GM10248 (cell line): ENCODE measurements at places on chromosomes 12 and 14.

- DNase-seq = no peak
Observed at GRCh38 chr12:54590978-54591591, 2.6 kb upstream of the PPP1R1A start.

DNA sequence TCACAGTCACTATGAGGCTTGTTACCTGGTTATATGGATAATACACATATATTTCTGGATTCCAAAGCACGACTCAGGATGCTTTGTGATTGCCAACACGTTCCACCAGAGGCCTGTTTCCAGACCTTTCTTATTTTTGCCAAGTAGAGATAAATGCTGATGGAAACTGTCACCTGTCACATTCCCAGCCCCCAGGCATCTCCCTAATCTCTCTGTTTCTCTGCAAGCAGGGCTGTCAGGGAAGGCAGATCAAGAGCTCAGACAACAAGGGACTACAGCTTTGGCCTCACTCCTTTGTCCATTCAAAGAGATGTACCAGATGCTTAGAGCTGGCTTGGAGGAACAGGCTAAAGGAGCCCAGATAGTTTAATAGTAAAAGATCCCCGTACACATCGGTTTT is 21.8 kb upstream of the DDHD1 start:
- DNase-seq = no peak

DNA sequence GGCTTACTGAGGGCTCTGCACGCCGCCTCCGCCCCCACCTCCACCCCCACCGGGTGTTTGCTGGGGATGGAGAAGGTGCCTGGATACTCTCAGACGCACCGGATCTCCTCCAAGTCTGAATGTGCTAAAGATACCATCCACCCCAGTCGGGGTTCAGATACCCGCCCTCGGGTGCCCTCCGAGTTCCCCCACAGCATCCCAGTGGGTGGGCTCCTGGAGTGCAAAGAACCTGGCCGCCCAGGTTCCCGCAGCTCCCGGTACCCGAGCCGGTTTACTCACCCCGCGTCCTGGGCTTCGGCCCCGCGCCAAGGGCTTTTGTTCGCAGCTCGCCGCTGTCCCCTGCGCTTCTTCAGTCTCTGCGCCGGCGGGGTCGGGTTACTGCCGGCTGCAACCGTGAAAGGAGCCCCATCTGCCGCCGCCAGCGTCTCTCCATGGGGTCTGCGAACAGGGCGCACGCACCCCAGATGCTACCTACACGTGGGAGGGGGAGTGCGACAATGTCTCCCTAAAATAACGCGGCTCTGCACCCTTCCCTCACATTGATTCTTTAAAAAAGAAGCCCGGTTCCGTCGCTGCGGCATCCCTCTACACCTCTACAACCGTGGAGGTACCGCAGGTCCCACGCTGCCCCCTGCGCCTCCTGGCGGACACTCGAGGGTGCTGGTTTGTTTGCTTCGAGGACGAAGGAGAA is at the start of gene CCDC177:
TSS of gene CCDC177 (minus strand) at position 609 of the 691 bp plus-strand sequence. CDS start 1,249 bp downstream, outside the sequence.
- peak; percentile 83 for DNase-seq

- no peak for DNase-seq
Observed at GRCh38 chr12:6529291-6529737, 5.0 kb upstream of the GAPDH start.

- no peak for DNase-seq
Observed at GRCh38 chr12:100942984-100943749, 148.6 kb downstream of the ANO4 start.

DNA sequence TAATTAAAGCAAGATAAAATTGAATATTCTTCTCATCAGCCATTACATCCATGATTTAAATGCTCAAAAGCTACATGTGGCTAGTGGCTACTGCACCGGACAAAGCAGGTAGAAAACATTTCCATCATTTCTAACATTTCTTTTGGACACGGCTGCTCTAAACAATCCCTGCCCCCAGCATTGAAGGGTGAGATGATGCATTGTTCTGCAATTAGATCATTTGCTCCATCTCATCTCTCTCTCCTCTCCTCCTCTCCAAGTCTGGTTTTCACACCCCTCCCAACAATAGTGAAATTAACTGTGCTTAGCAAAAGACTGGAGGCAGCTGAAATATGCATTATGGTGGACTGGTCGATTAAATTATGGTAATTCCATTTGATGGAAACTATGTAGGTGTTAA is 288.5 kb downstream of the KSR2 start:
- no peak for DNase-seq

DNA sequence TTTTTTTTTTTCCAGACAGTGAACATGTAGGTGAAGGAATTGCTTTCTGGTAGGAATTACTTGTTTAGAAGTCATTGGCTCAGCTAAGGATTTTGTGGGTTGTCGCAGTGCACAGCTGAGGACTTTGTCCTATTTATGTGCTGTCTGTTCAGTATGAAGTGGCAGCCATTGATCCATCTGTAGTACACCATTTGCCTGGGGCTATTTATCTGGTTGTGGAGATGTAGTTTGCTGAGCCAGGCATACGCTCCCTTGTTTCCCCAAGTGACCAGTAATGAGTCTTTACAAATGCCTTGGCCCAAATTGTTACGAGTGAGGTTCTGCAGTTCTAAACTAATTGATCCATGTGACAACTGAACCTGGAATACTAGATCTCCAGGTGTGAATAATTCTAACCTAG is 140.1 kb downstream of the NRXN3 start:
- DNase-seq = no peak

DNA sequence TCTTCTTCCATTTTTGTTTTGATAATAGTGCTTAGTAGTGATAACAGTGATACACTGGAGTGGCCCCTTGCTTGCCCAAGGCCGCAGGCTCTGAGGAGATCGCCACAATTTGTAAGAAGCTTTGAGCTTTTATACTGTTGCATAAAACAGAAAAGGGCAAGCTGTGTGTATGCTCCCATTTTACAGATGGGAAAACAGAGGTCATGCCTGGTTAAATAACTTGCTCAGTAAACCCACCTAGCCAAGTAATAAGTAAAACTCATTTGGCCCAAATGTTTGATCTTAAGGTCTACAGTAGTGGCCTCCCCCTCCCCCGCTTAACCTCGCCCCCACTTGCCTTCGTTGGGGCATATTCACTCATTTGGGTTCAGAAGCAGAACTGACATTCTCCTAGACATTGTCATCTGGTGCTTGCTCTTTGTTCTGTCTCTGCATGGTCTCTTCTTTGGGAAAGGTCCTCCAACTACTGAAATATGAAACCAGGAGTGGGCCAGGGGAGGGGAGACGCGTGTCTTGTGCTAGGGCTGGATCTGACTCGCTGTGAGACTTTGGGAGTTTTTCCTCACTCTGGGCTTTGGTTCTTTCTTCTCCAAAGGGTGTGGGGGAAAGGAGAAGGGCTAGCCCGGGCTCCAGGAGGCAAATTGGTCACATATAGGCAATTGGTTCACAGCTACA is 88.1 kb downstream of the PAPOLA start:
- DNase-seq = no peak

DNA sequence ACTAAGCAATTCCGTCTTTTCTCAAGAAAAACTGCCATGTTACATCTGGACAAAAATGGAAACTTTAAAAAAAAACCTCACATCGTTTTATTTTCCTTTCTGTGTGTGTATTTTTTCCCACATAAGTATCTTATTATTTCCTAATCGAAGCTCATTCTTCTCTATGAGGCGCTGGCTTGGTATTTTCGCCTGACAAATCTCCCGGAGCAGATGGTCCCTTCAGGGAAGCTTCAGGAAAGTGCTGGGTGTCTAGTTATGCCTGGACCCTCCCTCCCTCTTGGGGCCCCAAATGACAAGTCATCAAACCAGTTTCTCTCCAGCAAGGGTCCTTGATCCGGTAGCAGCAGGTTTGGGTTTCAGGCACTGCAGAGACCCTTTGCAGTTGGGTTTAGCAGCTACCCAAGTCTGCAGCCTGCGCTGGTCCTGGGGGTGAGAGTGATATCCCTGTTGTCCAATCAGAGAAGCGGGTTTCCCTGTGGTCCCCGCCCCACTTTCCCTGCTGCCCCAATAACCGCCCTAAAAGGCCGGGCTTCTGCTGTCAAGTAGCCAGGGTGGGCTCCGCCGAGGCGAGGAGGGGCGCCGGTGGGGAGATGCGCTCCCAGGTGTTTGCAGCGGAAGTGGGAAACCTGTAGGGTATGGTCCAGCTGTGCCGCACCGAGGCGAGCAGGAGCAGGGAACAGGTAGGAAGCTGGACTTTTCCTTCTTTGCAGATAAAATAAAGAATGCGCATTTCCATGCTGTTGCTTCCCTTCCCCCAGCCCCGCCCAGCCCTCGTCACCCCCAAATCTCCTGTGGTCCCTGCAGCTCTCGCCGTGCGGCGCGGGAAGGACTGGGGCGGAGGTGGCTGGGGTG is at the start of gene CNTN1:
TSS of gene CNTN1 (plus strand) at position 527 of the 852 bp plus-strand sequence.
- peak; percentile 59 for DNase-seq

GRCh38 chr12:118342090-118342489 is 30.6 kb downstream of the TAOK3 start:
- DNase-seq = no peak

DNA sequence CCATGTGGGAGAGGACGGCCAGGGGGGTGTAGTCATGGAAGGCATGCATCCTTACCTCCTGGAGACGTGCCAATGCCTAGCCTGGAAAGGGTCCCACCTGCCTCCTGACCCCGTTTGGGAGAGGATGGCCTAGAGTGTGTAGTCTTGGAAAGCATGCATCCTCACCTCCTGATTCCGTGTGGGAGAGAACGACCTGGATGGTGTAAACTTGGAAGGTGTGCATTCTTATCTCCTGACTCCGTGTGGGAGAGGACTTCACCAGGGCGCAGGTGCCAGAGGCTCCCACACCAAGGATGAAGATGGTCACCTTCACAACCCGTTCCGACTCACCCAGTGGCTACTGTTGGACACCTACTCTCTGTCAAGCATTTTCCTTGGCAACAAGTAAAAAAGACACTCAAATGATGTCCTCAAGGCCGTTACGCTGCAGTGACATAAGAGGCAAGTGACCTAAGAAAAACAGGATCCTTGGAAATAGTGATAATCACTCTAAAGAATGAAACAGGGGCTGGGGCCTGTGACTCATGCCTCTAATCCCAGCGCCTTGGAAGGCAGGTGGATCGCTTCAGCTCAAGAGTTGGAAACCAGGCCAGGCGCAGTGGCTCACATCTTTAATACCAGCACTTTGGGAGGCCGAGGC is 37.5 kb upstream of the FZD10 start:
- DNase-seq = no peak

GRCh38 chr14:73457924-73458182 is 493 bp downstream of the NUMB start:
- no peak for DNase-seq

GRCh38 chr12:6546016-6546415 is 9.8 kb downstream of the IFFO1 start:
- DNase-seq = no peak

DNA sequence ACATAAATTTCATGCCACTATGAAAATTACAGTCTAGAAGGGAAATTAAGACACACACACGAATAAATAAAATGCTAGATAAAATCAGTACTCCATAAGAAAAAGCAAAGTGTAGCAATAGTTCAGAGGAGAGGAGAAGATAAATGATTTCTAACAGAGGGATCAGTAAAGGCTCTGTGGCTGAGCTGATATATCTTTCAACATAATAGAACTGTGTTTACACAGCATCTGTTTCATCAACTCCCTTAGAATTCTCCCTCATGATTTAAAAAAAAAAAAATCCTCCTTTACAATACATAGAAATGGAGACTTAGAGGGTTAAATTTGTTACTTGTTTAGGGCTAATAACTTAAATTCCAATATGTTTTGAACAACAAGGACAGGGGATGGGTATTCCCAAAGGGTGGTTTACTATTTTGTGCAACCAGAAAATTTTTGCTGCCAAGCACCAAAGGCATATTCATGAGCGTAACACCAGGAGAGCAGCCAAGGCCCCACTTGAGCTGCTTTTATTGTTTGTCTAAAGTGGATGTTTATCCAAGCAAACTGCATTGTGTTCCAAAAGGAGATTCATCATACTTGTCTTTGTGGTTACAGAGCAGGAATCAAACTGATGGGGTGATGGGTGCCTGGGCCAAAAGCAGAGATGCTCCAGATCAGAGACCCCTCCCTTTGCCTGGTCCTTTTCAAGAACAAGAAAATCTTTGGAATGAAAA is 162.7 kb downstream of the BMP4 start:
- no peak for DNase-seq

- peak; percentile 89 for DNase-seq
Observed at GRCh38 chr12:51391283-51392123, at the start of gene GALNT6. Gene GALNT6, minus strand, starts transcription at chr12:51391406. Its CDS starts 11,625 bp downstream, at chr12:51379781.

- DNase-seq = peak; percentile 62
Observed at GRCh38 chr12:27207615-27208413, 36.3 kb upstream of the STK38L start.

- DNase-seq = no peak
Observed at GRCh38 chr12:102095677-102096263, 24.1 kb downstream of the NUP37 start.

- no peak for DNase-seq
Observed at GRCh38 chr12:114961491-114961890, 277.5 kb upstream of the TBX3 start.

DNA sequence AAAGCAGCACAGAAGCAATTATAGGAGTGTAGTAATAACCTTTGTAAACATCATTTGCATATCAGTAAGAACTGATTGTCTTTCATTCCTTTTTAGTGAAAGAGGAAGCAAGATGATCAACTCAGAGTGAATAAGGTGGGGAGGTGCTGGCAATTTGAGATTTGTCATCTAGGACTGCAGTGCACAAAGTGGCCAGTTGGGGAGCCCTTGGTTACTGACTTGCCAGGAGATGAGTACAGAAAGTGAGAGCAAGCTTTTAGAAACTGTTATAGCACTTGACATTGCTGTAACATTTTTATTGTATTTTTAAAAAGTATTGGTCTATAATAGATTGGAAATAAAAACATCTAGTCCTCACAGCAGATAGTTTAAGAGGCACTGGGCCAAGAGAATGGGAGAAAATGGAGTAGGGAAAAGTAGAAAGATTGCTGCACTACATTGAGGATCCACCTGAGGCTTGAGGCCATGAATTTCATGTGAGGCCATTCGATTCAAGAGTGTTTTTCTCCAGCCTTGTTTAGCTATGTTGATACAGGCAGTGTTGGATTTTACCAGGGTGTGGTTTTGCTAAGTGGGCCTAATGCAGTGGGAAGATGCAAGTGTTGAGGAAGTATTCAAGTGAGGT is 98.2 kb downstream of the SNAPC1 start:
- DNase-seq = peak; percentile 75

GRCh38 chr12:42982828-42983227 is 393.3 kb upstream of the PRICKLE1 start:
- no peak for DNase-seq

DNA sequence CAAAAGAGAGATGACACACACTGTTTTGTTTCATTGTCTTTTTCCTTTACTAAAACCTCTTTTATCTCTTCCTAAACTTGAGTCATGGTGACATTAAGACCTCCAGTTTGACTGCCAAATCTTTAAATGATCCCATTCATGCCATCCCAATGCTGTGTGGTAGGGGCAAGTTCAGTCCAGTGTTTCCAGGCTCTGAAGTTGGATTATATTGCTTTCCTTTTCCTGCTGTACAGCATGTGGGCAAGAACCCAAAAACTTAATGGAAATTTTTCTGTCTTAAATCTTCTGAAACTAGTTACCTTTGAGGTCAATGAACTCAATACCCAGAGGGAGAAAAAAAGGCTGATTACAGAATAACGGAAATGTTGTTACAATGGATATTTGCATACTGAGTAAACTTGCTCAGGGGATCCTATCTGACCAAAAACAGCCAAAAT is 187.1 kb upstream of the FAR2 start:
- no peak for DNase-seq
